ENCODE measurements at places on chromosomes 2 and 18. TPM values are rescaled to one million over a fixed set of nuclear protein-coding genes. Genes with fewer than 3 reads are reported as not detected.

- DNase-seq = no peak
These were observed 74.4 kb upstream of the COPS8 start for GRCh38 chr2:237011206-237011795.

SLC5A7 gene
- total RNA-seq = 0.40 TPM

DNAJC5G gene
- total RNA-seq = not detected

LRRC30 gene
- total RNA-seq = not detected

- DNase-seq = no peak
These were observed 47.7 kb downstream of the RAPGEF4 start for GRCh38 chr2:172783165-172783898.

GRCh38 chr2:27412419-27413152, 3.2 kb upstream of the PPM1G start:
- no peak for DNase-seq

- DNase-seq = no peak
These were observed 79.1 kb downstream of the NRP2 start for GRCh38 chr2:205761421-205761820.

DNA sequence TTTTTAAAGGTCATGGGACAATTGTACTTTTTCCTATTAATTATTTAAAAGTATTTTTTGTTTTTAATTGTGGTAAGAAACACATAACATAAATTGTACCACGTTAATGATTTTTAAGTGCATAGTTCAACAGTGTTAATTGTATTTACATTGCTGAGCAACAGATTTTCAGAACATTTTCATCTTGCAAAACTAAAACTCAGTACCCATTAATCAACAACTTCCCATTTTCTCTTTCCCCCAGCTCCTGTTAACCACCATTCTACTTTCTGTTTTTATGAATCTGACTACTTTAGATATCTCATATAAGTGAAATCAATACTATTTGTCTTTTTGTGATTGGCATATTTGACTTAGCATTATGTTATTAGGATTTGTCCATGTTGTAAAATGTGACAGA, 483.9 kb upstream of the ZNF804A start:
- no peak for DNase-seq

DNA sequence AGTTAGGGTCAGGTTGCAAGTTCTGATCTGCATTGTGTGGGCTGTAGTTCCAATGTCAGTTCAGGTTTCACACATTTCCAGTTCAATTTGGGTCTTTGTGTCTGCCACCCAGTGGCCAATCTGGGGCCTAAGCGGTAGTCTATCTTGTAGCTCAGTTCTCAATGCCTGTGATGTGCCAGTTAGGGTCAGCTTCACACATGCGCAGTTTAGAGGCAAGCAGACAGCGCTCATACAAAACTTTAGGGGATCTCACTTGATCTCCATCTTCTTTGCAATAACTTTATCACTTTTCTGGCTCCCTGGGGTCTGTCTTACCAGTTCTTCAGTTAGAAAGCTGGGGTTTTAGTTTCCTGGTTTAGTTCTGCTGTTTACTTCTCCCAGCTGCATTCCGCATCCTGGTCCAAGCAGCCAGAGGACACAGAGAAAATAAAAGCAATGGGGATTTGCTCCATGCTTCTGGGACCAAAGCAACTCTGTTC, 11.0 kb upstream of the ZNF24 start:
- no peak for DNase-seq

SCYGR4 gene
- not detected for total RNA-seq

GRCh38 chr2:177317857-177318256, 53.3 kb upstream of the NFE2L2 start:
- no peak for DNase-seq

HS1BP3 gene
- total RNA-seq = 42.3 TPM

GRCh38 chr2:95379371-95379831, 23.1 kb upstream of the FAHD2A start:
- no peak for DNase-seq

GRCh38 chr2:198259496-198259895, 455.1 kb downstream of the PLCL1 start:
- DNase-seq = no peak

ERBB4 gene
- 14.4 TPM for total RNA-seq

GRCh38 chr2:187581125-187581896, 27.1 kb upstream of the TFPI start:
- no peak for DNase-seq

- DNase-seq = no peak
These were observed 18.3 kb upstream of the ICOS start for GRCh38 chr2:203918264-203918663.

DNA sequence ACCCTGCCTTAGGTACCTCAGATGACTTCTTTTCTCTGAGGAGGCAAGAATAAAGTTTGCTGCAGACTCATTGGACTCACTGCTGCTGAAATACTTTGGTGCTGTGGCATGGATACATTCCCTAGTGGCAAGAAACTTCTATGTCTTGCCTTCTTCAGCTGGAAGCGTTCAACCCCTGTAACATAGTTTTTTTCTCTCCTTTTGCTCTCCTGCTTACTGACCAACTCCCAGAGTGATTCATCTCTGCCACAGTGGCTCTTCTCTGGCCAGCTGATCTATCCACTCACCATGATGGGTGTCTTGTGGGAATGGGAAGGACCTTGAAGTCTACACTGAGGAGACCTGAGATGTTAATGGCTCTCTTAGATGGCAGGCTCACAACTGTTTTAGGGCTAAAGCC, 309.3 kb upstream of the LRRTM4 start:
- no peak for DNase-seq

DNA sequence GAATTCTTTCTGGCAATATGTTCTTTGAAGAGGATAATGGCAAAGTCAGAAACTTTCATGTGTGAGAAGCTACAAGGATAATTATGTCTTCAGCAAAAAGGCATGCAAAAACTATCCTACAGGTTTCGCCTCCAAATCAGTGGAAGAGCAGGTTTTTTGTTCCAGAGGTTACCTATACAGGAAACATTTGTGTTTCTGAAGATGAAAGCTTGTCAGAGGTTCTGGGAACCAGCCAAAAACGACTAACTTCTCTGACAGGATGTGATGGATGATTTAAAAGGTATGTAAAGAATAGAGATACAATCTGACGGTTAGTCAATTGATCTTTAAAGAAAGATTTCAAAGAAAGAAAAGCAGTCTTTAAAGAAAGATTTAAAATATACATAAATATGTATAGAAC, 37.6 kb downstream of the RND3 start:
- no peak for DNase-seq

ATP6V1B1 gene
- not detected for total RNA-seq

DNA sequence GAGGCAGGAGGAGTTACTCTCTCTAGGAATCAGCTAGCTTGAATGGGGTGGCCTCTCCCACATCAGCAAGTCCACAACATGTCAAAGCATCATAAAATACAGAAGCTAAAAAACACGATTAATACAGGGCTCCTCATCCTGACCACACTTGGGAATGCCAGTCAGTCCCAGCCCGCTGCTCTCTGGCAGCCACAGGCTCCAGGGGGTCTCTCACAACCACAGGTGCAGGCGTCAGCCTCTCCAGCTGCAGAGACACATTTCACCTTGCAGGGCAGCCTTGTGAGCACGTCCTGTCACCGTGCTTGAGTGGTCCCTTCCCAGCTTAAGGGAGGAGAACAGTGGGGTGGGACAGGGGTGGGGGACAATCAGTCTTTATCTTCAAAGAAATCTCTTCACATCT, 137.4 kb upstream of the SH3BP4 start:
- no peak for DNase-seq

- peak; percentile 40 for DNase-seq
These were observed 572.7 kb upstream of the SALL3 start for GRCh38 chr18:78406743-78407465.

DNA sequence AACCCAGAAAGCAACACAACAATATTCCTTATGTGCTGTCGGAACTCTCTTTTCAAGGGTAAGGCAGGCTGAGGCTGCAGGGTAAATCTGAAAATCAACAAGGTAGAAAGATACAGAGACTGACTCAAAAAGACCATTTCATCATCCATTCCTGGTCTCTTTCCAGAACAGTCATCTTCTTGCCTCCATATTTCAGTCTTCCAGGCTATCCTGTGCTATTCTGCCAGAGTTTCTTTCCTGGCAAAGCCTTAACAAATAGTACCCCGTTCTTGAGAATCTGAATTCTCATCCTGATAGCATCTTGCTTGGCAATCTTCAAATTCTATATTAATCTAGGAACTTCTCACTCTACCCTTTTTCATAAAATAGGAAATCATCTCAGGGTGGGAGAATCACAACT, 15.5 kb downstream of the DPP10 start:
- DNase-seq = no peak

DNA sequence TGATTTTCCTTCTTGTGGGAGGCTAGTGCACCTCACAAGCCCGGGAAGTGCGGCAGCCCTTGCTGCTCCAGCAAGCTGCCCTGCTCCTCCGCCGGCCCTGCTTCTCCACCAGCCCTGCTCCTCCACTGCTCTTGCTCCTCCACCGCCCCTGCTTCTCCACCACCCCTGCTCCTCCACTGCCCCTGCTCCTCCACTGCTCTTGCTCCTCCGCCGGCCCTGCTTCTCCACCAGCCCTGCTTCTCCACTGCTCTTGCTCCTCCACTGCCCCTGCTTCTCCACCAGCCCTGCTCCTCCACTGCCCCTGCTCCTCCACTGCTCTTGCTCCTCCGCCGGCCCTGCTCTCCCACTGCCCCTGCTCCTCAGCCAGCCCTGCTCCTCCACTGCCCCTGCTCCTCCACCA, 95.6 kb downstream of the NDUFA10 start:
- DNase-seq = peak; percentile 63

DNA sequence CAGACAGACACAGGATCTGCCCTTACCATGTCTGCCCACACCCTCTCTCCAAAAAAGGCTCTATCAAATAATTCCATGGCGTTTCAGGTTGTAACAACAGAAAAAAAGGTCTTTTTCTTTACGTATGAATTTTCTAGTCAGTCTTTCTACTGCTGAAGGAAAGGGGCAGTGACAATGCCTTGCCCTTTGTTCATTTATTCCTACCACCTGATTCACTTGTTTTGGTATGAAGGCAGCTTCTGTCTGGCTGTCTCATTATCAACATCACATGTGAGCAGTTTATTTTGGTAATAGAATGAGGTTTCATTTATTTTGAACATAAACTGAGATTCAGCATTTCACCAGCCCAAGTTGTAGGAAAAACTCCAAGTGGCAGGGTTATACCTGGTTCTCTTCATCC, 94.3 kb upstream of the KLF7 start:
- no peak for DNase-seq

DNA sequence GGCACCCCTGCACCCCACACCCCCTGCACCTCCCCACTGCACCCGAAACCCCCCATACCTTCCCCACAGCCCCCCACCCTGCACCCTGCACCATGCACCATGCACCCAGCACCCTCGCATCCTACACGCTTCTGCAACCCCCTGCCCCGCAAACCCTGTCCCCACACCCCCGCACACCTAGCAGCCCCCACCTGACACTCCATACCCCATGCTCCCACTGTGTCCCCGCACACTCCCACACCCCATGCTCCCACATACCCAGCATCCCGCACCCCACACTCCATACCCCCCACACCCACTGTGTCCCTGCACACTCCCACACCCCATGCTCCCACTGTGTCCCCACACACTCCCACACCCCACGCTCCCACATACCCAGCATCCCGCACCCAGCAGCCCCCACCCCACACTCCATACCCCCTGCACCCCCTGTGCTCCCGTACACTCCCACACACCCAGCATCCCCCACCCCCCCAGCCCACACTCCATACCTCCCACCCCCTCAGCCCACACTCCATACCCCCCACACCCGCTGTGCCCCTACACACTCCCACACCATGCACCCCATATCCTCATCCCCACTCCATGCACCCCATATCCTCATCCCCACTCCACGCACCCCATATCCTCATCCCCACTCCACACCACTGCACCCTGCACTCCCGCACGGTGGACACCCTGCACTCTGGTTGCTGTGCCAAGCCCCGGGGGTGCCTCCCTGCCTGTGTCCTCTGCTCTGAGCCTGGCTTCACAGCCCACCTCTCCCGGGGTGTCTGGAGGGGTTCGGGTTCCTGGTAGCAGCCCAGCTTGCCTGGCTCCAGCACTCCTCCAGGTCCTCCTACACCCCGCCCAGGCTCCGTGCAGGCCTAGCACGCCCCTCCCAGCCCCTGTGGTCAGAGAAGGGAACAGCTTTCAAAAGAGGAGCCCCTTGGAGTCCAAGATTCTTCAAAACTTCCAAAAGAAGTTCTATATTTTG, 93.9 kb upstream of the CTDP1 start:
- DNase-seq = no peak

MALL gene
- total RNA-seq = 163 TPM

DNA sequence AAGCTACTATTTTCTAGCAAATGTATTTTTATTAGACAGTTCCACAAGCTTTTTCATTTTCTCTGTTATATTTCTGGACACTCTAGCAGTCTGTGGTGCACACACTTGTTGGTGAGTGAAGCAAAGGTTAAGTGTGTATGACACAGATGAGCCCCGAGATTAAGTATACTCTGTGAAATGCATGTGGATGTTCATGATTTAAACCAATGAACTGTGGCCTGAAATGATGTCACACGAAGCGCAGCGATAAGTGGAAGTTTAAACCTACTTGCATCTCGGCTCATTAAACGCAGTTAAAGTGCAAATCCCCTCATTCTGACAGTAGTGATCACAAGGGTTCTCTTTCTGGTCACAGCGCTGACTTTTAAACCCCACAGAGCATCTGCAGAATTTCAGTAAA, 1488.8 kb upstream of the NXPH2 start:
- DNase-seq = no peak

CFAP53 gene
- total RNA-seq = 0.34 TPM

- DNase-seq = no peak
These were observed 154.9 kb downstream of the CSRNP3 start for GRCh38 chr2:165624470-165624800.
